Activated CD8-positive, alpha-beta T cell treated with anti-CD3 and anti-CD28 coated beads, Interleukin-2, amount 10 ng/mL, durations not matched to agents 7 days and 5 days (primary cell): ENCODE measurements at places on chromosomes 2 and 18.

DNA sequence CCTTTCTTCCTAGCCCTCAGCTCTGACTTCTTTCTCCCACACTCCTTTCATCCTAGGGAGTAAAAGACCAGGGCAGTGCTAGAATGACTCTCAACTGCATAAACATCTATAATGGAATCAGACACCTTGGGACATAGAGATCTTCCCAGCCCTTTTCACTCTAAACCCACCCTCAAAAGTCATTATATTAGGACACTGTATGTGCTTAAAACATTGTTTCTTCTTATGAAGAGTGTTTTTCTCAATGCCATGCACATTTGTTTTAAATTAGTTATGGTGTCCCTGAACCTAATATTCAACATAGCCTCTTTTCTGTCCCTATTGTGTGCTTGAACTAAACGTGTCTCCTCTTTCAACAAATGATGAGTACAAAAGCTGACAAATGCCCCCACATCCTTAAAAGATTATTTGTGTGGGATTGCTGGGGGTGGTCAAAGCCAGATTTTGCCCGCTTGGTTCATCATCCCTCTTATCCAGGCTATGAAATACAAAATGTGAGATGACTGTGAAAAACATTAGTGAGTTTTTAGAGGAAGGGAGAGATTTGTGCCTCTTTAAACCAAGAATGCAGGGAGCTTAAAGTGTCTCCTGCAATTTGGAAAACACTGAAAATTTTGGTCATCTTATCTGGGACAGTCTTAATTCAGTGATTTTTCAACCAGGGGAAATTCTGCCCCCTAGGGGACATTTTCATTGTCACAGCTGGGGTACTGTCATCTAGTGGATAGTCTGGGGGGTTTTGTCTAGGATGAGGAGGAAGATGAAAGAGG is 29.0 kb downstream of the SERPINB5 start:
- peak; percentile 49 for DNase-seq

DNA sequence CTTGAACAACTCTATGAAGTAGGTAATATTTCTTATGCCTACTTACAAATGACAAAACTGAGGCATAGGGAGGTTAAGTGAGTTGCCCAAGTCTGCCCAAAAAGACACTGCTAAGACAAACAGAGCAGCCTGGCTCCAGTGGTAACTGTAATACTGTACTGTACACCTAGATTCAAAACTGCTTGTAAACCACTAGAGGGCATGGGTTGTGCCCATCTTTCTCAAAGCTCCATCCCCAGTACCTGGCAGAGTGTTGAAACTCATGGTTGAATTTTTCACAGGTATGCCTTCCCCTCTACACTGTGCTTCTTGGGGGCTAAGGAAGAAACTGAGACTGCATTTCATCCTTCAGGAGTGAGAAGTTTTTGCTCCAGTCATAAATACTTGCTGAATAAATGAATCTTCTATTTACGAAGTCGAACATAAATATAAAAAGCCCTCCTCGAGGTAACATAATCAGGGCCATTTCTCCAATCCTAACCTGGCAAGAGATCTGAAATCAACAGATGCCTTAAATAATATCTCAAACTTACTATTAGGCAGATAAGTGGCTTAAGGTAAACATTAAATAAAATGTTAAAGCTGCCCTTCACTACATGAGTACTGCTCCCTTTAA is 2.0 kb downstream of the PPP4R1 start:
- DNase-seq, result peak; percentile 52

GRCh38 chr2:48883661-48884060 is 128.1 kb upstream of the LHCGR start:
- no peak for DNase-seq

DNA sequence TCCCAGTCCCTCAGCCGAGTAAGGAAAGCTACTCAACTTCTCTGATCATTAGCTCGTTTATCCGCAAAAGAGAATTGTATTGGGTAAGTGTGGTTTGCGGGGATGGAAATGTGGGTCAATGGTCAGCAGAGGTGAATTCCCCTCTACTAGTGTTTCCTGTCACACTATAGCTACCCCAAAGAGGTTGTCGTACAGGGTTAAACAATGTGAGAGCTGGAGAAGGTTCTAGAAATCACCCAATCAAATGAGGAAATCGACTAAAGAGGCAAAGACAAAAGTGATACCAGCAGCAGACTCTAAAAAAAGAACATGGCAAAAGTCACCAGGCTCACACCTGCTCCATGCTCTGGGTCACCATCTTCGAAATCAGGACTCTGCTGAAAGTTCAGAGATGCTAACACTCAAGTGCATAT is 144.7 kb upstream of the ITGA4 start:
- DNase-seq, result peak; percentile 65

GRCh38 chr2:101609433-101609832 is 88.1 kb upstream of the MAP4K4 start:
- DNase-seq, result no peak

- no peak for DNase-seq
These were observed 550 bp upstream of the MALL start for GRCh38 chr2:110116033-110116710.

- no peak for DNase-seq
These were observed 655.1 kb upstream of the RAB6C start for GRCh38 chr2:129324349-129324748.

GRCh38 chr18:60568220-60568619 is 195.6 kb upstream of the MC4R start:
- DNase-seq, result no peak

GRCh38 chr2:2804528-2804927 is 473.5 kb upstream of the MYT1L start:
- DNase-seq, result no peak

DNA sequence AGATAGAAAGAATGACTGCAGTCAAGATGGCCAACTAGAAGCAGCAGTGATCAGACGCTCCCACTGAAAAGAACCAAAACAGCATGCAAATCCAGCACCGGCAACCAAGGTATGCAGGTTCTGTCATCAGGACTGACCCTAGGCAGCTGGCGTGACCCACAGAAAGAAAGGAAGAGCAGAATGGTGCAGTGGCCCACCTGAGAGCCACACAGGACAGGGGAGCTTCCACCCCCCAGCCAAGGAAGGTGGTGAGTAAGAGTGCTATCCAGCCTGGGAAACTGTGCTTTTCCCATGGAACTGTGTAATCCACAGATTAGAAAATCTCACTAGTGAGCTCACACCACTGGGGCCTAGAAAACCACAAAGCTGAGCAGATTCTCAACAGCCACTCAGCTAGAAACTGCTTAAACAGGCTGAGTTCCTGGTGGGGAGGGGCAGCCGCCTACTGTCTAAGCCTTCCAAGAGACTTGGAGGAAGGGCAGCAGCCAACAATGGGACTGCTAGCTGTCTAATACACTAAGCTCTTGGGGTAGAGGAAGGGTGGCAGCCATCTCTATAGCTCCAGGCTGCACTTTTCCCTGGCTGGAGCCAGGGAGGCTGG is 127.9 kb downstream of the EVA1A start:
- DNase-seq, result no peak

GRCh38 chr2:1823187-1824169 is 79.2 kb upstream of the PXDN start:
- DNase-seq, result no peak

- DNase-seq, result no peak
These were observed 55.3 kb downstream of the VWA3B start for GRCh38 chr2:98142106-98142791.

- no peak for DNase-seq
These were observed 90.4 kb upstream of the CBLN2 start for GRCh38 chr18:72634500-72634899.

GRCh38 chr2:24183366-24184069 is 8.7 kb downstream of the FAM228A start:
- no peak for DNase-seq

DNA sequence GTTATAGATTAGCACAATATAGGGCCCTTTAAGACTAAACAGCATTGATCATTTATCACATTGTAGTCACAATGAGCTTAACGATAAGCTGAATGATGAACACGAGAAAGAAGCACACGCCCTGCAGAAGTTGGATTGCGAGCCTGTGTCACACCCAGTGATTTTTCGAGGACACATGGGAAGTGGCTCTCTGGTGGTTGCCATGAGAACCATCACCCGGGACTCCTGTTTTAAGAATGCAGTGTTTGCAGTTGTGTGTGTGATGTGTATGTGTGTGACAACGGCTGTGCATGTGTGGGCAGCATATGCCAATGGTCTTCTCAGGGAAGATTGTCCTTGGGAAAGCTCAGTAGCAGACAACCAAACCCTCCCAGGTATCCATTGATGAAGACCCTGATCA is 69.2 kb downstream of the PDCL3 start:
- DNase-seq, result no peak

DNA sequence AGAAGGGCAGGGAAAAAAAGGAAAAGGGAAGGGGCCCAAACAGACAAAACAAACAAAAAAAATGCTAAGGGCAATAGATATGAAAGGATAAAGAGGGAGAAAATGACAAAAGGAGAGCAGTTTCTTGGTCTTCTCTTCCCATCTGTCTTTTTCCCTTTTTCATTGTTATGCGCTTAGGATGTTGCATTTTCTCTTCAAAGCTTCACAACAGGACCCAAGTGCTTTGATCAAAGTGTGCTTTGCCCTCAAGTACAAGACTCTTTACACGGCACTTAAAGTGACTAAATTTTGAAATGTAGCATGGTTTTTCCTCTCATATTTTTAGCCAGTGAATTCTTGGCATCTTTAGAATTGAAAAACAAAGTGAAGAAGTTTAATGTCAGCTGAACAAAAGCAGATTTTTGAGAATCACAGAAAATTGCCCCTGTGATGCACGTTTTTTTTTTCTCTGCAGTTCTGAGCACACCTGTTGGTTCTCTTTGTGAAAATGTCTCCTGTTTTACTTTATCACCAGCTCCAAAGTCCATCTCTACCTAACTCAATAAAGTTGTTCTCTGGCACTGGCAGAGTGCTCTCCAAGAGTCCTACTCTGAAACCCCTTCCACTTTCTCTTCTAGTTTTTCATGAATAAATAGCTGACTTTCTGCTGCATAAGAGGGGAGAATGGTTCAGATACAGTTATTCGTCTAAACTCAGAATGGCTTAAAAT is 126.6 kb downstream of the KCNH7 start:
- DNase-seq, result no peak

DNA sequence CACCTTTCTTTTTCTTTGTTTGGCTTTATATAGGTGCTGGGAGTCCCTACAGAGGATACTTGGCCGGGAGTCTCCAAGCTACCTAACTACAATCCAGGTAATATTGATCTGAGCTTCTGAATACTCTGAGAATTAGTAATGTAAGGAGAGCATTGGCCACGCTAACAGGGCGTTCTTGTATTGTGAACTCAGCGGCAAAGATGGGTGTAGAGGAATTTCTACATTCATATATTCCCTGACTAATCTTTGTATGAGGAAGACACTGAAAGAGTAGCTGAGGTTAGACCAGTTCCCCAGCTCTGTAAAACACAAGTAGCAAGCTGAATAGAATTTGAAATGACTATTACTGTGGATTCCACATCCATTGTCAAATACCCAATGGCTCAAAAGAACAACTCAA is 48.5 kb downstream of the CDK15 start:
- no peak for DNase-seq

DNA sequence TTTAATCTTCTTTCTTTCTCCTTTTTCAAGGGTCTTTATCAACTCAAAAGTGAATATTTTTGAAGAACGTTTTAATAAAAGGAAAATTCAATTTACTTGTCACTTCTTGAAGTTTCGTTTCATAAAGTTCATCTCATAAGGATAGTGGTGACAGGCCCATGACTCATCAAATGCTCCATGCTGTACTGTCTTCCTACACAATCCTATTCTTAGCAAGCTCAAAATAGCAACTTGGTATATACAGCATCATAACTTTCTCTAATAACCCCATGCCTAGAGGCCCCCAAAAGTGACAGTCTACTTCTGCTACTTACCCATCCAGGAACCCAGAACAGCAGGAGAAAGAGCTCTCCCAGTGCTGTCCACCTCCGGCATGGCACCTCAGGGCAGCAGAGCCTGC is 7.7 kb downstream of the FBXO15 start:
- no peak for DNase-seq

DNA sequence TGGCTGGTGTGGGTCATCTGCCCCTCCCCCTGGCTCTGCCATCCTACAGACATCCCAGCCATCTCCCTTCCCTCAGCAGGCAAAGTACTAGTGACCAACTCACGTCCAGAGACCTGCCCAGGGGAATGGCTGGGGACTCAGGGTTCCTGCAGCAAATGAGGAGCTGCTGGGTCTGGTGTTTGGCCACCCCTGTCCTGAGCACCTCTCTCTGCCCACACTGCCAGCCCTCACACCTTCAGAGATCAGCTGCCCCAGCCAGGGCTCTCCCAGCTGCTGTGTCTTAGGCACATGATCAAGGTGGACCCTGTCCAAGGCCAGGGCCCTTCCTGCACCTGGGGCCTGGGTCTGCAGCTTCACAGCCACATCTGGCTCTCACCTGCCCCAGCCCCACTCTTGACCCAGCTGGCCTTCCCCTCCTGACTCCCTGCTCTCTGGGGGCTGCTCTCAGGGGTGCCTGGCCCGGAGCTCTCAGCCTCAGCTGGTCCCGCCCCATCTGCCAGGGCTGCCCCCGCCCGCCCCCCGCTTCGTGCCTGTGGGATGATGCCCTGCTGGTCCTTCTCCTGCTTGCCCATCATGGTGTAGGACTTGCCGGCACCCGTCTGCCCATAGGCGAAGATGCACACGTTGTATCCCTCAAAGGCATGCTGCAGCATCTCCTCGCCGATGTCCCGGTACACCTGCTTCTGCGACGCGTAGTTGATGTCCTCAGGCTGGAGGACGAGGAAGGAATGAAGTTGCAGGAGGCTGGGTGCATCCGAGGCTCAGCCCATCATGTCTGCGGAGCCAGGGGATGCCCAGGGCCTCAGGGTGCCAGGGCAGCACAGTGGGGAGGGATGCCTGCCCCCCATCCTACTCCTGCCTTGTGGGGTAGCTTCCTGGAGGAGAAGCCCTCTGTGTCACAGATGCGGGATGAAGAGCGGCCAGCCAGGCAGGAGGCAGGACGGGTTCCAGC is 32.2 kb downstream of the KIF1A start:
- DNase-seq, result no peak

DNA sequence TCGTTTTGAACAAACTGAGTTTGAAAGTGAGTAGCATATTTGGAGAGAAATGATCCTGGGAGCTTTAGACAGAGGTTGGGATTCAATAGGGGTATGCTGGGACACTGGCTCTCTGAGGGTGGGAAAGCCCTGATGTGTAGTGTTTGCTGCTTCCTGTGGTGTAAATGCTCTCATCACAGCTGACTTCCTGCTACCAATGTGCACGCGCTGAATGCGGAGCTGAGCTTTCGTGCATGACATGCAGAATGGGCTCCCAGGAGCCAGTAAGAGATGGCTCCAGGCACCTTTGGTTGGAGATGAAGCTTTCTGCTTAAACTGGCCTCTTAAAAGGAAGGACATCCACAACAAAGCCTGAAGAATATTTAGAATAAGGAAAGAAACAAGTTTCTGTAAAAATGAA is 224.1 kb upstream of the CCDC150 start:
- DNase-seq, result peak; percentile 38
